ENCODE measurements at places on chromosomes 12 and 14.

- no peak for DNase-seq
Observed at GRCh38 chr12:120618954-120619615, 21.3 kb upstream of the CABP1 start.

GRCh38 chr12:89451841-89452251, 72.8 kb downstream of the GALNT4 start:
- DNase-seq, result no peak

GRCh38 chr14:96848011-96848410, 50.8 kb downstream of the VRK1 start:
- DNase-seq, result no peak

GRCh38 chr12:121139286-121139685, 6.6 kb downstream of the P2RX7 start:
- no peak for DNase-seq

- peak; percentile 43 for DNase-seq
Observed at GRCh38 chr14:97634751-97635150, 837.6 kb downstream of the VRK1 start.

GRCh38 chr12:113196990-113197389, 11.5 kb downstream of the RITA1 start:
- DNase-seq, result peak; percentile 24

- no peak for DNase-seq
Observed at GRCh38 chr12:11178250-11178649, 7.3 kb downstream of the SMIM10L1 start.

GRCh38 chr12:2772370-2772769, 22.4 kb upstream of the FKBP4 start:
- DNase-seq, result no peak

- DNase-seq, result no peak
Observed at GRCh38 chr12:62799126-62799736, 135.7 kb downstream of the PPM1H start.

GRCh38 chr12:13405961-13406703, 209.6 kb downstream of the EMP1 start:
- no peak for DNase-seq

GRCh38 chr12:122951979-122952892, 14.0 kb downstream of the ABCB9 start:
- DNase-seq, result peak; percentile 75

DNA sequence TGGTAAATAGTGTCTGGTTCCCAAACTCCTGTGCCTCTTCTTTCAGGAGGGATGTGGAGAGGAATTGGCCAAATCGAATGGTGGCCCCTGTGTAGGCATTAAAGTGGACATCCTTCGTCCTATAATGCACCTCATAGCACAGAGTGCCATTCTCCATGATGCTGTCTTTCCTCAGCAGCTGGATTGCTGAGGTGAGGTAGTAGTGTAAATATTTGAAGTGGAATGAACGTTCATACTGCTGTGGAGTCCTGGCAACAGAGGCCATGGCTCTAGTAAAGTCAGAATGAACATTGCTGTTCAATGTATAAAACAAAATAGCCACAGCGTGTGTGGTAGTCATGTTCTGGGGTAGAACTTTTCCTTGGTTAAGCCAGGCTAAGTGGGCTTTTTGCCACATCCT, 2.7 kb downstream of the ART4 start:
- DNase-seq, result no peak

GRCh38 chr12:55720071-55720564, at the start of gene RDH5:
Gene RDH5, plus strand, starts transcription at chr12:55720393. Its CDS starts 792 bp downstream, at chr12:55721185.
- DNase-seq, result no peak

DNA sequence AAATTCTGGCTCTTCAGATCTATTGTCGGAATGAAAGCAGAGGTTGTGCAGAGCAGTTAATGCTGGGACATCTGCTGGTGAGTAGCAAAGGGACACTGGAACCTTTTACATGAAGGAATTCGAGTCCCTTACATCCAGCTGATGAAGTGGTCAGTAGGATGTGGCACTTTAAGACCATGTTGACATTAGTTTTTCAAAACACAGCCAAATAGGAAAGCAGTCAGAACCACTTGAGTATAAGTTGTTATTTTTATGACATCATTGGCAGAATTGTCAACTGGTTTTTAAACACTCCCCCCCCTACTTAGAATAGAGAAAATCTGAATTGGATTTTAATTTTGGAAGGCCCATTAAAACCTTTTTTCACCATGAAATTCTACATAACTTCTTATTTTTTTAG, 46.8 kb upstream of the AMN start:
- no peak for DNase-seq

DNA sequence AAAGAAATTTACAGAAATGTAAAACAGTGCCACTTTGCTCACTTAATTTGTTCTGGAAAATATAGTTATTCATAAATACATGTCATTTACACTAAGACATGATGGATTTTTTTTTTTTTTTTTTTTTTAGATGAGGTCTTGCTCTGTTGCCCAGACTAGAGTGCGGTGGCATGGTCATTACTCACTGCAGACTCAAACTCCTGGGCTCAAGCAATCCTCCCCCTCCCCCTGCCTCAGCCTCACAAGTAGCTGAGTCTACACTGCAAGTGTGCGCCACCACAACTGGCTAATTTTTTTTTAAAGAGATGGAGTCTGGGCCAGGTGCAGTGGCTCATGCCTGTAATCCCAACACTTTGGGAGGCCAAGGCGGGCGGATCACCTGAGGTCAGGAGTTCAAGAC, 101.2 kb downstream of the PPP2R5C start:
- no peak for DNase-seq

DNA sequence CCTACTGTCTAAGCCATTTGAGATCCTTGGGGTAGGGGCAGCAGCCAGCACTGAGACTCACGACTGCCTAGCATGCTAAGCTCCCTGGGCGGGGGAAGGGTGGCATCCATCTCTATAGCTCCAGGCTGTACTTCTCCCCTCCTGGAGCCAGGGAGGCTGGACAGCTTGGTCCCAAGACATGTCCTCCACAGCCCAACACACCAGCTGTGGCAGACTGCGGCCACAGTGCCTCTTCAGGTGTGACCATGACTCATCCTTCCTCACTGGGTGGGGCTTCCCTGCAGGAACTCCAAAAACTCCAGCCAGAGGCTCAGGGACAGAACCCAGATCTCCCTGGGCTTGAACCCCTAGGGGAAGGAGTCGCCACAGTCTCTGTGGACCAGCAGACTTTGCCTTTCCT, 193.9 kb downstream of the GPHN start:
- no peak for DNase-seq

DNA sequence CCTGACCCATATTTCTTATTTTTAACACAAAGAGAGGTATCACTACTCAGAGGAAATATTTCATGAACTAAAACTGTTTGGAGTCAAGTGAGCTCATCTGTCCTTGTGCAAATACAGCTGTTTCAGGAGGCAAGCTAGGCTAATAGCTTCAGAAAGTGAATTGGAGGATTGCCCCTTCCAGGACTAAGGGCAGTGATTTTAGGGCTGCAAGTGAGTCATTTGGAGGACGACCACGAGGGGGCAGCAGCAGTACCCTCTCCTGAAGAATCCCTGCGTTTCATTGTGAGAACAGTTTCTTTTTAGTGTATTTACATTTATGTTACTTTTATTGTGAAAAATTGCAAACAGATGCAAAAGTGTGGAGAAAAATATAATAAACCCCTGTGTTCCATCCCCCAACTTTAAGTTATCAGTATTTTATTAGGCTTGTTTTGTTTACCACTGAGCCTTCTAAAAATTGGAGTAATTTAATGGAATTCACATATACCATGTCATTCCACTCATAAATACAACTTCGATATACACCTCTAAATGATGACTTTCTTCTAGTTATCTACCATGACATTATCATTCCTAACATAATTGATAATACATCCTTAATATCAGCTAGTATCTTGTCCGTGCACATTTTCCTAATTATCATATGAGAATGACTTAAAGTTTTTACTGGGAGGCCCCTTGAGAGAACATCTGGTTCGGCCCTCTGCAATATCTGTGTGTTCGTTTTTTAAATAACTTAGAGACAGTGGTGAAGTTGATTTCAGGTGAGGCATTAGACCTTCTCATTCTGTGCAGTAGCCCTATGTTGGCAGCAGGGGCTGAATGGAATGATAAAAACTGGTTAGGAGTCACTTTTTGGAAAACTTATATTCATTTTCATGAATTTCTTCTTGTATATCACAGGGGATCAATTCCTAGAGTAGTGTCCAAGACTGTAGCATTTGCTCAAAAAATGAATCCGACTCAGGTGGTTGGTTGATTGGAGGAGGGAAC, 13.7 kb downstream of the FOXJ2 start:
- DNase-seq, result peak; percentile 52

DNA sequence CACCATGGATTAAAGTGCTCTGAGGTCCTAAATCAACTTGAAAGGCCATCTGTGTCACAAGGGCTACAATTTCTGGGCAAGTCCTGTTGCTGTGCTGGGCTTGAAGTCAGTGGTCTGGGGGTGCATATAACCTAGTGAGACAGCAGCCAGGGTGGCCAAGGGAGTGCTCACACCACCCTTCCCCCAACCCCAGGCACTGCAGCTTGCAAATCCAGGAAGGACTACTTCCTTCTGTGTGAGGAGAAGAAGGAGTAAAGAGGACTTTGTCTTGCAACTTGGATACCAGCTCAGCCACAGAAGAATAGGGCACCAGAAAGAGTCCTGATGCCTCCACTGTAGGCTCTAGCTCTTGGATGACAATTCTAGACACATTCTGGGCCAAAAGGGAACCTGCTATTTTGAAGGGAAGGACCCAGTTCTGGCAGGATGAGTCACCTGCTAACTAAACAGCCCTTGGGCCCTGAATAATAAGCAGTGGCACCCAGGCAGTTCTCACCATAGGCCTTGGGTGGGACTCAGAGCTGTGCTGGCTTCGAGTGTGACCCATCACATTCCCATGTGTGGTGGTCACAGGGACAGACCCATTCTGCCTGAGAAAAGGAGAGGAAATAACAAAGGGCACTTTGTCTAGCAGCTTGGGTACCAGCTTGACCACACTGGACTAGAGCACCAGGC, 32.6 kb upstream of the DHRS7 start:
- DNase-seq, result no peak

DNA sequence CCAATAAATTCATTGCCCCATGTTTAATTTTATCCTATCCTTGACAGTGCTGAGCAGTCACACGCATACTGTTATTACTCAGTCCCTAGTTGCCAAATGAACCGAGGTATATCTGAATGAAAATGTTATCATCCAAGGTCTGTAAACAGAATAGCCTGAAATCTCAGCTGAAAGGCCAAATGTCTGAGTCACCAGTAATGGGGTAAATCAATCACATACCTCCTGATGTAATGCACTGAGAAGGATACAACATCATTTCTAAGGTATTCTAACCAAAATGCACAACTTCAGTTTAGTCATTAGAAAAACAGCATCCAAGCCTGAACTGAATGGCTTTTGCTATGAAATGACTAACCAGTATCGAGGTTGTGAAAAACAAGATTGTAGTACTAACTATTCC, 228.6 kb downstream of the DPF3 start:
- no peak for DNase-seq

GRCh38 chr14:104917116-104917515, 7.6 kb upstream of the PLD4 start:
- DNase-seq, result no peak

GRCh38 chr14:42000450-42000849, 393.8 kb downstream of the LRFN5 start:
- no peak for DNase-seq

GRCh38 chr12:52615208-52615868, 3.0 kb downstream of the KRT73 start:
- no peak for DNase-seq

DNA sequence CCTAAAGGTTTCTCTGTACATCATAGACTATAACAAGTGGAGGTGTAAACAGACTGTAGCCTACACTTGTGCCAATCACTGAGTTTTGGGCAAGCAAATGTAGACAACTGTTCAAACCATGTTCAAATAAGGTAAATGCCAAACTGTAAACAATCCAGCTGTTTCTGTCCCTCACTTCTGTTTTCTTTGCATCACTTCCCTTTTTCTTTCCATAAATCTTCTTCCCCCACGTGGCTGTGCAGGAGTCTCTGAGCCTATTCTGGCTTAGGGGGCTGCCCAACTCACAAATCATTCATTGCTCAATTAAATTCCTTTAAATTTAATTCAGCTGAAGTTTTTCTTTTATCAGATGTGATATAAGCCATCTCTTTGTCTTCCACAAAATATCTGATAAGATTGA, 65.1 kb upstream of the CPM start:
- DNase-seq, result no peak

- DNase-seq, result no peak
Observed at GRCh38 chr12:6295094-6295811, 15.2 kb upstream of the PLEKHG6 start.

GRCh38 chr14:69675245-69675583, 63.8 kb downstream of the SUSD6 start:
- DNase-seq, result no peak

DNA sequence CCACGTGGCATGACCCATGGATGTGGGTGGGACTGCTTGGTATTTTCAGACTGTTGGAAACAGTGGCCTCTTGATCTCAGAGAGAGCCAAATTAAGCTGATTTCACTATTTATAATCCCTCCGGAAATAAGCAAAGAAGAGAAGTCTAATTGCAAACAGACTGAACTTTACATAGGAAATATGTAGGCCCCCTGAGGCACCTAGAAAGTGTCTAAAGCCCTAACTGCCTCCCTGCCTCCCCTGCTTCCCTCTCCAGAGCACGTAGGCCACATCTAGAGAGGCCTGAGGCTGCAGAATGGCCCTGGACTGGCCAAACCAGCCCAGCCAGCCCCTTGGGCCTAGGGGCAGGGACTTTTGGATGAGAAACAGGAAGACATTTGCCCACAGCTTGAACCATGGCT, 123.8 kb downstream of the ZFP36L1 start:
- DNase-seq, result no peak

DNA sequence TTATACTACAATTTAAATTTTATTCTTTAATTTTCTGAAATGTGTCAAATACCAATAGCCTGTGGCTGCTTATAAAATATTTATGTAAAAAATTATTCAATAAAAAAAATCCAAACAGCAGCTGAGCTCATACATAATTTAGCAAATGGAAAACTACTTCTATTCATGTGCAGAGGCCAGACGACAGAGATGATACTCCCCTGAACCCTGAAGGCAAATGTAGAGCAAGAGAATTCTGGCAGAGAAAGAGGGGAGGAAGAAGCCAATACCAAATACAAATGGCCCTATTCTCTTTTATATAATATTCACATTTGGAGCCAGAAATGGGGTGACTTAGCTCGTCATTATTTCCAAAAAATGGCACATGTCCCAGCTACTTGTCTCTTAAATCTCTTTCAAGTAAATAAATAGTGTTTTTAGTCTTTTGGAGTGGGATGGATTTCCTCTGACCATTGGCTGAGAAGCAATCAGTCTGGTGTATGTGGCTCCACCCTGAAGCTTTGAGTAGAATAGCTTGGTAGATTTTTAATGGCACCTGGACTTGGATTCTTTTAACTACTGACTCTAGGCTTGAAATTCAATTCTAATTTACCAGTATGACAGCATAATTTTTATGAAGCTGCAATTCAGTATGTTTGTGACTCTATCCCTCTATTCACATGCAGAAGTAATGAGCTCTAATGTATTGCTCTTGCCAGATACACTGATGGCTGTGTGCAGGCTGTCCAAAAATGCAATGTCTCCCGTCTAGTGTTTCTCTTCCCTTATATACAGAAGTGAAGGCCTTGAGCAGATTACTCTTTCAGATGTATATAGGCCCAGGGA, 113.4 kb upstream of the SCAF11 start:
- no peak for DNase-seq

- no peak for DNase-seq
Observed at GRCh38 chr14:91406982-91407381, 10.6 kb downstream of the CCDC88C start.
